ENCODE measurements at places on chromosomes 3 and 15.

DNA sequence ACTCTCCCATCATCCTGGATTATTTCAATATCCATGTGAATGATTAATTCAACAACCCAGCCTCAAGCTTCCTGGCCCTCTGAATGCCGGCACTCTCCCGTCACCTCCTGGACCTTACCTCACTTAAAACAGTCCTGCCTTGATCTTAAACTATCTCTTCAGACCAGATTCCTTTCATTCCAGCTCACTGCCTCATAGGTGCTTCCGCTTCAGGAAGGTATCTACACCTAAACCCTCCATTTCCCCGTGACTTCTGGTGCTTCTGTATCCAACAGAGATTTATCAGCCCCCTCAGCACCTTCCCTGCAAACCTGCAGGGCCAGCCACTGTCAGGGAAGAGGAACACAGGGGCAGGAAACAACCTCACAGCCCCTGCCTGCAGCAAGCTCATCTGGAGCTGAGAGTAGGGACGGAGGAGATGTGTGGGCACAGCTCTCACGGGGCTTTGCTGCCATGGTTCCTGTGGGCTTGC is 98.9 kb upstream of the TJP1 start:
- DNase-seq = no peak

DNA sequence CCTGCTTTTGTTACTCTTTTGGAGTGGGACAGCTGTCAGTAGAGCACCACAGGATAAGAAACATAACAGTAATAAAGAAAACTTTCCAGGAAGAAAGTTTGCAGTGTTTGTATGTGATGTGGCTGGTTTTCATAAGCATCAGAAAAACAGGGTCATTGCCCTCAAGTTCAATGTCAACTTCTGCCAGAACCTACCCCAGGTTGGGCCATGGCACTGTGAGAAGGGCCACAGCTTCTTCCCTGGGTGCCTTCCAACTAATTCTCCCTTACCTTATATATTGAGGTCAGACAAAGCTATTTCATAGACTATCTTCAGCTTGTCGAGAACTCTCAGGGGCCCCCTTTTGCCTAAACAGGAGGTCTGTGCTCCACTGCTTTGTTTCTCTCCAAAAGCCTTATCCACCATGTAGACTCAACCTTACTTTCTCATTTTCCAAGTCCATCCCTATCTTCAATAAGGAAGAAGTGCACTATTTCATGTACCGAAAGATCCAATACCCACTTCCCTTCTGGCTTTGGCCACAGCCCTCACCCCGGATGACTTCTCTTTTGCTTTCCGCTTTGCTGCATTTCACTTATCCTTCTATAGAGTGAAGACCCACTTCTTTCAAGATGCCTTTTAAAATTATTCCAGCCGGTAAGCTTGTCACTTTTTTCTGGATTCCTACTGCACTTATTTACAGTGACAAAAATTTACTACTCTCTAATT is 38.2 kb upstream of the PLCL2 start:
- no peak for DNase-seq

- no peak for DNase-seq
Observed at GRCh38 chr15:88803241-88803919, at the start of gene ACAN. Gene ACAN, plus strand, starts transcription at chr15:88803436. Its CDS starts 32,771 bp downstream, at chr15:88836207.

DNA sequence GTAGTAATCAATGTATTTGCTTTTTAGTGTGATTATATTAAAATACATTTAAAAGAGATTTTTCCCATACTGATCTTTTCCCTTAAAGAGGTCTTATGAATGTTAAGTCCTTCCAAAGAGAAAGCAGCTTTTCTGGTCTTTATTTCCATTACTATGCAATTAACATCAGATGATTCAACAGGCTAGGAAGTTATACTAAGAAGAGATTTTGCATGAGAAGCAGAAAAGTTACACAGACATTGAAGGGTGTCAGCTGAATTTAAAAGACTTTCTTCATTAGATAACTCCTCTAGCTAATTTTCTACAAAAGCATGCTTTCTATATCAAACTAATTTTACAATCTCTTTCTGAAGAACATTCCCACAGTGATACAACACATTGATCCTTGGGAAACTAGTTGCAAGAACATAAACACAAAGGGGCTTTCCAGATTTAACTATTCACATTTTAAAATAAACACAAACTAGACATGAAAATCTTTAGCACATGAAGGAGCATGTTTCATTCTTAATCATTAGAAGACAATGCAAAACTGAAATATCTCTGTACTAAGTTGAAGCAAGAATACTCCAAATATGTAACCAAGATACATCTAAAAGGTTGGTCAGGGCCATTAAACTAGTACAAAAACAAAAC is 965.8 kb downstream of the ROBO1 start:
- no peak for DNase-seq

All from putamen (tissue), 1 donor.